Esophagus squamous epithelium (tissue), 5 donors: ENCODE measurements at places on chromosomes 4 and X.

DNA sequence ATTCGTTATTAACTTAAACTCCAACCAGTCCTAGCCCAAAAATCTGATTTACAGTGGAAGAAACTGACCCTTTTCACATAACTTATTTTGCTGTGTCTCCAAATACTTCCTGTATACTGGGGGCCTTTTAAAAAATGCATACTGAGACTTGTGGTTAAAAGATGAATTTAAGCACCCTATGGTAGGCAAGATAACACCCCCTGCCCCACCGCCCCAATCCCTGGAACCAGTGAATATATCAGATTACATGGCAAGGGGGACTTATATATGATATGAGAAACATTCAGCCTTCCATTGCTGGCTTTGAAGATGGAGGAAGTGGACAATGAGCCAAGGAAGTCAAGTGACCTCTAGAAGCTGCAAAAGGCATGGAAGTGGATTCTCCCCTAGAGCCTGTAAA lies 3.1 kb upstream of the CLCN3 start:
- H3K27ac ChIP-seq, result no peak overlapping the region
- DNase-seq, result no peak
- no peaks in the 10 kb centered on the region for H3K36me3 ChIP-seq

- no peaks in the 10 kb centered on the region for H3K4me1 ChIP-seq
- no peak overlapping the region for H3K4me3 ChIP-seq
- no peaks in the 10 kb centered on the region for H3K36me3 ChIP-seq
- H3K27me3 ChIP-seq, result no peaks in the 10 kb centered on the region
- no peak overlapping the region for H3K27ac ChIP-seq
- DNase-seq, result no peak
These were observed 67.9 kb downstream of the PPP3CA start for GRCh38 chr4:101279377-101279871.

DNA sequence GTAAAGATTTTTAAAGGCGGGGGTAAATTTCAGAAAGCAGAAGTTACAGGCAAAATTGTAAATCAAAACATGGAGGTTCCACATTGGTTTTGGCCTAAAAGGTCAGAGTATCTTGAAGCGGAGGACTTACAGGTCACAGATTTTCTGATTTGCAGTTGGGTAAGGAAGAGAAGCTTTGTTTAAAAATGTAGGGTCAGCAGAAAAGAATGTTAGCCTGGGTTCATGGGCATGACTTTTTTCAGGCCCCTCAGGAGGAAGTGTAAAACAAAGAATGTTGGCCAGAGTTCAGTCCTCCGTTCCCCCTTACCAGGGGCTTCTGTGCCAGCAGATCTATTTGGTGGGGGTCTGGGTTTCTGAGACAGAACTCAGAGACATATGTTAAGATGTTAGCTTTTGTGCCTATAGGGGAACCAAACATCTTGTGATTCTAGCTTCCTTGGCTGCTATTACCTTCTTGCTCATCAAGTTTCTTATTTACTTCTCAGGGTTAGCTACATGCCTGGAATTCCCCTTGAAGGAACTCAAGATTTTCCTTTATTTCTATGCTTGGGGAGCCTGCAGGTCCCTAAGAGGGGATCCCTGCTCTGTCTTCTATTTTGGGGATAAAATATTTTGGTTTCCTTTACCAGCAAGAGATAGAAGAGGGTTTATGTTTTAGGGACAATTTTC lies 160.3 kb downstream of the ANK2 start:
- no peaks in the 10 kb centered on the region for H3K4me1 ChIP-seq
- H3K36me3 ChIP-seq, result no peaks in the 10 kb centered on the region
- no peak overlapping the region for H3K4me3 ChIP-seq
- no peak overlapping the region for H3K27ac ChIP-seq
- DNase-seq, result no peak

GRCh38 chrX:19190902-19191301 lies 68.6 kb upstream of the ADGRG2 start:
- H3K36me3 ChIP-seq, result no peaks in the 10 kb centered on the region
- H3K27ac ChIP-seq, result no peak overlapping the region
- no peaks in the 10 kb centered on the region for H3K4me1 ChIP-seq
- H3K4me3 ChIP-seq, result no peak overlapping the region
- DNase-seq, result no peak

GRCh38 chr4:107183155-107183774 lies 147.2 kb upstream of the DKK2 start:
- no peak overlapping the region for H3K4me3 ChIP-seq
- no peaks in the 10 kb centered on the region for H3K36me3 ChIP-seq
- no peak overlapping the region for H3K27ac ChIP-seq
- DNase-seq, result no peak

- H3K36me3 ChIP-seq, result no peaks in the 10 kb centered on the region
- H3K27ac ChIP-seq, result no peak overlapping the region
- no peaks in the 10 kb centered on the region for H3K27me3 ChIP-seq
- no peak overlapping the region for H3K4me3 ChIP-seq
- no peaks in the 10 kb centered on the region for H3K4me1 ChIP-seq
These were observed 248.1 kb downstream of the C4orf33 start for GRCh38 chr4:129344058-129344457.

DNA sequence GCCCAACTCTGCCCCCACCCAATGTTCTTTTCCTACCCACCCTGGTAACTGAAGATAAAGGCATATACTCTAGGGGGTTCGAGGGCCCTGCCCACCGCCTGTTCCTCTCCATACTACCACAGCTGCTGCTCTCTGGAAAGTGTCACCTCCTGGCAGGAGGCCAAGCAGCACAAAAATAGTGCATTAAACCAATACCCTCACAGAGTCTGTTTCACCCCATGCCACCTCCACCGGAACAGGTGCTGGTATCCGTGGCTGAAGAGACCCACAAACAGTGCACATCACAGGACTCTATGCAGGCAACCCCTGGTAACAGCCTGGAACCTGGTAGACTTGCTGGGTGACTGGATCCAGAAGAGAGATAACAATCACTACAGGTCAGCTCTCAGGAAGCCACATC lies 85.1 kb upstream of the CTSO start:
- no peak for DNase-seq
- no peaks in the 10 kb centered on the region for H3K36me3 ChIP-seq
- H3K27ac ChIP-seq, result no peak overlapping the region
- no peak overlapping the region for H3K4me3 ChIP-seq
- no peaks in the 10 kb centered on the region for H3K4me1 ChIP-seq

DNA sequence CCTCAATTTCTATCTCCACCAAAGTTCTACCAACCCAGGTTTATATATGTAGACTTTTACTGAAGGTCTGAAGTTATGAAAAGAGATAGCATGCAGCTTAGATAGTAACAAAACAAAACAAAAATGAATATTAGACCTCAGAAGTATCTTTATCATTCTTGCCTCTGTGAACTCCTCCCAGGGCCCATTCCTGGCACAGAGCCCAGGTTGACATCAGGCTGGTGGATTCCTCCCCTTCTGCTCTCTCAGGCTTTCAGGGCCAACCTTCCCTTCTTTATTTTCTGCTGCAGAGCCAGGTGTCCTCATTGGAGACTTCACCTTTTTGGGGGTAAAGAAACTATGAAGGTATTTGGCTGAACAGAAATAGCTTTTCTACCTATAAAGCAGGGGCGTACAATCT lies 112.8 kb upstream of the PITX2 start:
- no peaks in the 10 kb centered on the region for H3K4me1 ChIP-seq
- no peaks in the 10 kb centered on the region for H3K36me3 ChIP-seq
- no peak overlapping the region for H3K4me3 ChIP-seq
- no peaks in the 10 kb centered on the region for H3K27me3 ChIP-seq
- no peak for DNase-seq
- H3K27ac ChIP-seq, result no peak overlapping the region

- no peaks in the 10 kb centered on the region for H3K36me3 ChIP-seq
- no peak overlapping the region for H3K4me3 ChIP-seq
- no peak overlapping the region for H3K27ac ChIP-seq
- H3K4me1 ChIP-seq, result no peaks in the 10 kb centered on the region
- no peak for DNase-seq
These were observed 53.5 kb downstream of the PAGE2 start for GRCh38 chrX:55142206-55142918.

- H3K4me3 ChIP-seq, result no peak overlapping the region
- no peaks in the 10 kb centered on the region for H3K36me3 ChIP-seq
- H3K4me1 ChIP-seq, result no peaks in the 10 kb centered on the region
- no peak for DNase-seq
These were observed 9.8 kb upstream of the FRAS1 start for GRCh38 chr4:78047366-78047765.

GRCh38 chr4:13378973-13379759 lies 105.0 kb downstream of the RAB28 start:
- no peak overlapping the region for H3K4me3 ChIP-seq
- no peak overlapping the region for H3K27ac ChIP-seq
- H3K36me3 ChIP-seq, result peaks cover 24% of the 10 kb centered on the region
- H3K27me3 ChIP-seq, result no peaks in the 10 kb centered on the region
- DNase-seq, result no peak

GRCh38 chr4:6383929-6384328 lies 88.5 kb downstream of the PPP2R2C start:
- H3K27ac ChIP-seq, result no peak overlapping the region
- H3K4me3 ChIP-seq, result no peak overlapping the region

DNA sequence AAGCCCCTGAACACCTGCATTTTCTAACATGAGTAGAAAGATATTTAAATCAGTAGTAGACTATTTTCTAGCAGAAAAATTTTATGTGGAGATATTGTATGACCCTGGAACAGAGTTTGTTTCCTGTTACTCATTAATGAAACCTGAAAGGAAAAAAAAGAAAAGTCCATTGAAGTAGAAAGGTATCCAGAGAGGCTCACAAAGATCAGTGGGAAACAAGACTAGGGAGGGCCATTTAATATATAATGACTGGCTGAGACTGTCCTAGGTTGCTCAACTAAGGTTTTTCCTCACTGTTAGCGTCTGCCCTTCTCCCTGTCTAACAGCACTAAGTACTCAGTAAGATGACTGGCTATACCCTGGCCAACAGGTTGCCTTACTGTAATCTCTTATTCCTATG lies 788.6 kb downstream of the GLUD2 start:
- no peaks in the 10 kb centered on the region for H3K36me3 ChIP-seq
- H3K27ac ChIP-seq, result no peak overlapping the region
- H3K27me3 ChIP-seq, result no peaks in the 10 kb centered on the region
- no peak overlapping the region for H3K4me3 ChIP-seq
- H3K4me1 ChIP-seq, result no peaks in the 10 kb centered on the region

- no peaks in the 10 kb centered on the region for H3K4me1 ChIP-seq
- H3K36me3 ChIP-seq, result no peaks in the 10 kb centered on the region
- no peak overlapping the region for H3K27ac ChIP-seq
- no peaks in the 10 kb centered on the region for H3K27me3 ChIP-seq
- DNase-seq, result no peak
These were observed 459.4 kb downstream of the IDS start for GRCh38 chrX:149045645-149046210.

GRCh38 chr4:79613269-79613935 lies 205.4 kb upstream of the GK2 start:
- no peaks in the 10 kb centered on the region for H3K4me1 ChIP-seq
- no peaks in the 10 kb centered on the region for H3K36me3 ChIP-seq
- H3K4me3 ChIP-seq, result no peak overlapping the region
- DNase-seq, result no peak
- no peaks in the 10 kb centered on the region for H3K27me3 ChIP-seq

DNA sequence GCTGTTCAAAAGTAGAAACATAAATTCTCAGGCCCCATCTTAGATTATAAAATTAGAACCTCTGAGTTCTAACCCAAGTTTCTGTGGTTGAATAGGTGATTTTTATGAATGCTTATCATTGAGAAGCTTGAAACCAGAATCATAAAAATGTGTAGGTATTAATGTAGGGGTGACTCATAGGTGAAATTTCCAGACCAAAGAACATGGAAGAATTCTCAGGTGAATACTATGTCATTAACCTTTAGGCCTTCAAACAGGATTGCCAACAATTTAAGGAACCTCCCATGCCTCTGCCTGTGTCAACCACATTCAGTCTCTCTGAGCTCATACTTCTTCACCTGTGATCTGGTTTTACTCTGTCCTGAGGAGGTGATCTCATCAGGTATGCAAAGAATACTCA lies 177.8 kb downstream of the NPFFR2 start:
- peaks cover 15% of the 10 kb centered on the region for H3K4me1 ChIP-seq
- H3K36me3 ChIP-seq, result no peaks in the 10 kb centered on the region
- DNase-seq, result no peak
- no peak overlapping the region for H3K4me3 ChIP-seq
- H3K27me3 ChIP-seq, result no peaks in the 10 kb centered on the region

DNA sequence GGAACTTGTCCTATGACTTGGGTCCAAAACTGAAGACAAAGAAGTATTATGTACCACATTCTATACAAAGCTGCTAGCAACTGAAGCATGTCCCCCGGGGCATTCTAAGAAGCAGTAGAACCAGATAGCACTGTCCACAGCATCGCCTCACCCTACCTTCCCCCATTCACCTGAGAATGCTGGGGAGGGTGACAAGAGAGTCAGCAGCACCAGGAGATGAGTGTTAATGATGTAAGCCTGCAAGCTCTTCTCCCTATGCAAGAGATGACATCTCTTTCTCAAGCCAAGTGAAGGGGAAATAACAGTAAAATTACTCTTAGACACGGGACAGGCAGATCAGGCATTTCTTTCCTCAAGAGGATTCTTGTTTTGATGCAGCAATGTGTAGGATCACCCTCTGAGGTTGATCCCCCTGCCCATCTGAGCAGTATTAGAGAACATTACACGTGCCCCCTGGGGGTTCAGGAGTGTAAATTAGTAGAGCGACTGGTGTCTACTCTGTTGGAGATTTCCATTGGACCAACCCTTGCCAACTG lies 13.9 kb upstream of the TLR1 start:
- H3K27me3 ChIP-seq, result no peaks in the 10 kb centered on the region
- no peaks in the 10 kb centered on the region for H3K4me1 ChIP-seq
- no peak overlapping the region for H3K27ac ChIP-seq
- H3K4me3 ChIP-seq, result no peak overlapping the region
- no peak for DNase-seq

DNA sequence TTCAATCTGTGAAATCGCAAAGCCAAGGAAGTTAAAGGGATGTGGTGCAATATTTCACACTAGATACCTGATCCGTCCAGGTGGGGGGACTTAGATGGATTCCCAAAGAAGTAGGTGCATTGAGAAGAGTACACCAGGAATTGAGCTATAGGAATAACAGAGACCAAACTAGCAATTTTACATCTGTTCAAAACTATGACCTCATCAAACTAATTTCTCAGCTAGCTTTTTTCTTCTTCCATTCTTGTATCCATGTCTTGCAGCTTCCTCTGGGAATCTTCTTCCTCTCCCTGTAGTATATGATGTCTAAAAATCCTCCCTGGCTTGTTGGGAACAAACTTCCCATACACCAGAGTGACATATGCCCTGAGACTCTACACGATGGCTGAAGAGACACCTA lies 51.0 kb upstream of the PTPN13 start:
- no peak overlapping the region for H3K4me3 ChIP-seq
- no peaks in the 10 kb centered on the region for H3K36me3 ChIP-seq
- H3K4me1 ChIP-seq, result peaks cover 4% of the 10 kb centered on the region
- DNase-seq, result no peak
- peaks cover 5% of the 10 kb centered on the region for H3K27me3 ChIP-seq

GRCh38 chrX:21745756-21746155 lies 12.2 kb downstream of the SMPX start:
- H3K4me3 ChIP-seq, result no peak overlapping the region
- no peaks in the 10 kb centered on the region for H3K4me1 ChIP-seq
- H3K36me3 ChIP-seq, result no peaks in the 10 kb centered on the region
- H3K27ac ChIP-seq, result no peak overlapping the region
- no peaks in the 10 kb centered on the region for H3K27me3 ChIP-seq
